ENCODE measurements at places on chromosomes 1 and 21.

DNA sequence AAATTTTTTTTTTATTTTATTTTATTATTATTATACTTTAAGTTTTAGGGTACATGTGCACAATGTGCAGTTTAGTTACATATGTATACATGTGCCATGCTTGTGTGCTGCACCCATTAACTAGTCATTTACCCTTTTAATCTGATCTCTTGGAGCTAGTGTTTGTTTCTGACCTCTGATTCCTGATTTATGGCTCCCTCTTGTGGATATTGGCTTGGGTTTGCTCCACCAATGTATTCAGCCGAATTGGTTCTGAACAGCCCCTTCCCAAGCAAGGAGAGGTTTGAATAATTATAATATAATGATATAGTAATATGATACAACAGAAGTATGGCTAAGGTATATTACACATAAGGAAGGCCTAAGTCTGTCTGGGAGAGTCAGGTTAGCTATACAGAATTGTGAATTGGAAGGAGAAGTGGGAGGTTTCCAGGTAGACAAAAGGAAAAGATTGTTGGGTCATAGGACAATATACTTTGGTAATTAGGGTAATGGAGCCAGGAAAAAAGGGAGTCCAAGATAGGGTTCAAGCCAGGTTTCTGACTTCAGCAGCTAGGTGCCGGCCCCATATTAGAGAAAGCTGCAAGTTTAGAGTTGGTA lies 53.1 kb upstream of the HMCN1 start:
- no peak for DNase-seq

- no peak for DNase-seq
Observed at GRCh38 chr1:208100906-208101305, 143.3 kb downstream of the PLXNA2 start.

DNA sequence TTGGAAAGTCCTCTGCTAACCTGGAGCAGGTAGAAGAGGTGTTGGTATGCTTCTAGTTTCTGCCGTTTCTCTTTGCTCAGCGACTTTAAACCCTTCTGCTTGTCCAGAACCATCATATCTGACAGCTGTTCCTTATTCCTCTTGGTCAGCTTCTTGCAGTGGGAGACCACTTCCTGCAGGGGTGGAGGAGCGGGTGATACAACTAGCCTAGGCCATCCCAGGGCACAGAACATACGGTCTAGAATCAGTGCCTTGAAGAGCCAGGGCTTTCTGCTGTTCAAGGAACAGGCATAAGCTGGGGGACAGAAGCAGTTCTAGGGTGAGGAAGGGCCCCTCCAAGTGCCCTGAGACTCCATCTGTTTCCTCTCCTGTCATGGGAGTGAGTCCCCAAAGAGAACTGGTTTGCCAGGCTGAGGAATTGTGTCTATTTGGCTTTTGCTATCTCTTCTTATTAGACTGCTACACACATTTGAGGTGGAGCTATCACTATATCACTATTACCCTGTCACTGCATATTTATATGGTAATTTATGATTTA lies 32.5 kb downstream of the IQGAP3 start:
- no peak for DNase-seq

DNA sequence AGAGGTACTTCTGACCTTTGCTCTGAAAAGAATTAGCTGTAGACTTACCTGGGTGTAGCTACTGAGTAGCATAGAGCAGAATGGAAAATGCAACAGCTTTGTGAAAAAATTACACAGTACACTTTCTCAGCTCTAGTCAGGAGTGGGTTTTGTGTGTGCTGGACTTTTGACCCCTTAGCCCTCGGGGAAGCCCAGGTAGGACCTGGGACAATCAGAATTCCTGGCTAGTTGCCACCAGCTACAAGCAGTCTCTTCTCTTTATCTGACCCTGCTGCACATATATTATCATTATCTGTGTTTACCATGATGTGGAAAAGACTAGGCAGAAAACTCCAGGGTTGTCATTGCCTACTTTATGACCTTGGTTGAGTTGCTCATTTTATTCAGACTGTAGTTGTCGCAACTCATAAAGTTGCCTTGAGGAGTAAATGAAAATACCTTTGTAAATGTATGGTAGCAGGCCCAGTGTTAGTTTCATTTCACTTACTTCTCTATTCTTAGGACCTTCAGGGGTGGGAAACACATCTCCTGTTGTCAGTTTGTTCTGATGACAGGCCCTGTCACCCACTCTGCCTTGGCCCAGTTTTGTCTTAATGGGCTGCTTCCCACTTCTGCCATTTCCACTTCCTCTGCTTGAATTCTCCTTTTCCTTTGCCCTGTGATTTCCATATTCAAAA lies 5.4 kb downstream of the NEK7 start:
- DNase-seq: no peak

GRCh38 chr1:33275195-33275594 lies 18.9 kb downstream of the ZNF362 start:
- DNase-seq: no peak

- no peak for DNase-seq
Observed at GRCh38 chr1:93575621-93576284, 105.9 kb downstream of the BCAR3 start.

DNA sequence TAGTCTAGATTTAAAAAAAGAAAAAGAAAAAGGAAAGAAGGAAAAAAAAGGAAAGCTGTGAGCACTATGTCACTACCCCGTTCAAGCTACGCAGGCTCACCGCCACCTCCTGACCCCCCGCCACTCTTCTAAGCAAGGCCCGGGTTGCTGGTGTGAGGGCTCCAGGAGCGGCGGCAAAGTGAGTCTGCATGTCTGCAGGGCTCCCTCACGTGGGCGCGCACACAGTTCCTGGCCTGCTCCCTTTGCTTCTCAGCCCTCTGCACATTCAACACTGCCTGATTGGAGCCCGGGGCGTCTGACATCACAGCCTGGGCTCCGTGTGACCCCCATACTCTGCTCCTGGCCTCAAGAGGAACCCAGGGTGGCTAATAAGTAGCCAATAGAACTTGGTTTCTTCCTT lies 81.4 kb upstream of the TLR5 start:
- DNase-seq: no peak

DNA sequence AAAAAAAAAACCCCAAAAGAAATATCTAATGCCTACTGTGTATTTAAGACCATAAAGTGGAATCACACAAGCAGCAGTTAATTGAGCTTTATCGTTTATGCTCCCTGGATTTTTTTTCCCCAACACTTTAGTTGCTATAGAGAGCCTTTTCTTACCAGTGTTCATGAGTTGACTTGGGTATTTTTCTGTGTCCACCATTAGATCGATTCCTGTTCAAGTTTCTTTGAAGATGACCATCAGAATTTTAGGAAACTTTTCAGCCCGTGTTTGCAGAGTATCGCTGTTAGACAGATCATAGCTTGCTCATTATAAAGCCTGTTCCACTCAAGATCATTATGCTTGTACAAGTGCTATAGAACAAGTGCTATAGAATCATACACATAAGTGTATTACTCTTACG lies 1.5 kb downstream of the RALGPS2 start:
- no peak for DNase-seq

- no peak for DNase-seq
Observed at GRCh38 chr1:11383553-11384169, 95.3 kb upstream of the DISP3 start.

DNA sequence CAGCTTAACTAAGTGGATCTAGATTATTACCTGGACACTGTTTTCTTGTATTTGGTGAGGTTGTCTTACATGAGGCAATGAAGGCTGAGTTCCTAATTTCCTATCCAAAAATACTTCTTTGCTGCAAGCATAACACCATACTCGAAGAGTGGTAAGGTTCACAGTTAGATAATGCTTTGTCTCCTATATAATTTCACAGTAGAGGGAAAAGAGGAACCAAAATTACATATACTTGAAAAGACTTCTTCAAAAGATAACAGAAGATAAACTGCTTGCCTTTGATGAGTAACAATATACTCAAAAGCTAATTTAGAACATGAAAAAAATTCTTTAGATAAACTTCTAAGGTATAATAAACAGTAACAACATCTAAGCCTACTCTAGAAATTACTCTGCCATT lies 20.4 kb downstream of the USP33 start:
- DNase-seq: no peak

DNA sequence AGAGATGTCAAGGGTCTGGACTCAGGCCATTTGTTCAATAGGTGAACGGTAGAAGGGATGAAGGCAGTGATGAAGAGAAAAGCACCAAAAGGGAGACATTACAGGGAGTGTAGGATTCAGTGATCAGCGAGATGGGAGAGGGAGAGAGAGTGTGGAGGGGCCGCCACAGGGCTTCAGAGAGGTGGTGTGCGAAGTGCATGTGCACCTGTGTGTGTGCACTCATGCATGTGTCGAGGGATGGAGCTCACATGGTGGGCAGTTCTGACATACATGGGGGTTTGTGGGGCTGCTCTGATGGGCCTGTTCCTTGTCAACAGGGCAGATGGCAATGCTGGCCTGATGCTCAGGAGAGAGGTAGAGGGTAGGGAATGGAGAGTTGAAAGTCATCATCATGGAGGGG lies 11.4 kb upstream of the KCNA2 start:
- DNase-seq: no peak

- DNase-seq: no peak
Observed at GRCh38 chr1:46278807-46279206, 24.6 kb downstream of the LRRC41 start.

- DNase-seq: no peak
Observed at GRCh38 chr1:26961826-26962225, 1.6 kb upstream of the KDF1 start.

DNA sequence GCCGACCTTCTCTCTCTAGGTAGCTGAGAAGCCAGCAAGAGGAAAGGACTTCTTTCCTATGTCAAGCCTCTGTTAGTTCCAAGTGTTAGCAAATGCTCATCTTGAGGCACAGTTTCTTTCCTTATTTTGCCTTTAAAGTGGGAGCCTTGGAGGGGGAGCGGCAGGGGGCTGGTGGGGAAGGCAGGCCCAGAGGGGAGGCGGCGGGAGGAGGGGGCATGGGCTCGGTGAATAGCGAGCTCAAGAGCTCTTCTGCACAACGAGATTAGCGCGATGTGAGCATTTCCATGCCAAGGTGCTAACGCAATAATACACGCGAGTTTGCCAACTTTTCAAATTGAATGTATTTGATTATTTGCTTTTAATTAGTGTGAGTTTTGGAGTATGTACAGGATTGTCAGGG lies 372.6 kb downstream of the RPS6KC1 start:
- no peak for DNase-seq

DNA sequence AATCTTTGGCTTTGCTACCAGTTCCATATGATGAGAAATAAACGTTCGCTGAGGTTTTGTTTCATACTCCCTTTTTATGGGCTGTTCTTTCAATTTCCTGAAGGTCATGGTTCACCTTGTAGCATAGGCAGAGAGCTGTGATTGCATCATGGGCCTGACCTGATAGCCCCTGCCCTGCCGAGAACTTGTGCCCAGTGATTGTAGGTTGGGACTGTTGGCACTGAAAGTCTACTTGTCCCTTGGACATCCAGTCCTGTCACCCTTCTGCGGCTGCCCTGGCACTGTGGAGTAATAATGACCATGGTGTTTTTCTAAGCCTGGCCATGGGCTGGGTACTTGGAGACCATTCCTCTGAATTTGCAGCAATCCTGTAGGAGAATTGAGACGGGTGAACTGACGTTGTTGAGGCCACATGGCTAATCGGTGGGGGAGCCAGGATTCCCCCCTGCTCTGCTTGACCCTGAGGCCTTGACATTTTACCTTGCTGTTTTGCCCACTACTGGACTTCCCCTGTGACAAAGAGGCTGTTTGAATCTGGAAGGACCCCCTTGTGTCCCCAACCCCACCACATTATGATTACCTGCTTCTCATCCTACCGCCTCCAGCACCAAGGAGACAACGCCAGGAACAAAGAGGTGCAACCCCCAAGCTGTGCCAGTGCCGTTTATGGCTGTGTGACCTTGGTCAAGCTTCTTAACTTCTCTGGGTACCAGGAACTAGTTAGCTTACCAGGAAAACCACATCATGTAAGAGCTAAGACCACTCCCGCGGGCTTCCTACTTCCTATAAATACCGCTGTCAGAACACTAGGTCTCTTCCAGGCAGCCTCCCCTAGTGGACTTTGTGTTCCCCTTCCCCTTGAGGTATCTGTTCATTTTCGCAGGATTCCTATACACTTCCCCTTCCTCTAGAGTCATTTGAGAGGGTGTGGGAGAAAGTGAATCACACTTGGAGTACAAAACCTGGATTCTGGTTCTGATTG lies 23.4 kb downstream of the SESN2 start:
- DNase-seq: no peak

- no peak for DNase-seq
Observed at GRCh38 chr1:213435715-213436114, 384.7 kb downstream of the RPS6KC1 start.

DNA sequence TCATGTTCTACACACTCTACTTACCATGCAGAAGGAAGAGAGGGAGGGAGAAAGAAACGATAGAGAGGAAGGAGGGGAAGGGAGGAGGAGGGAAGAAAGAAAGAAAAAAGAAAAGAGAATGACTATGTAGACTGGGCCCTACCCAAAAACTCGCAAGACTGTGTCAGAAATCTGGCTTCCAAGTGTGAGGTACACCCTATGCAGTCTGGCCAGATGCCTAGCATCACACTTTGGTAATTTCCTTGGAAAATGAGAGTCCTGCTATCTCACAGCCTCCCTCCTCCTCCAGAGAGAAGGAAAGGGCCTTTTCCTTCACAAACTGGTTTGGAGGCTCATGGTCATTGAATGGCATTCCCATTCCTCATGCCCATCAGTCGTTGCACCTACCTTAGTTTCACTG lies 86.4 kb upstream of the LRRC8D start:
- no peak for DNase-seq

Data from activated T-cell treated with anti-CD3 and anti-CD28 coated beads, Interleukin-2, amount 50 U/mL, for 4 hours (primary cell).